ENCODE measurements at places on chromosomes 12 and 14.

DNA sequence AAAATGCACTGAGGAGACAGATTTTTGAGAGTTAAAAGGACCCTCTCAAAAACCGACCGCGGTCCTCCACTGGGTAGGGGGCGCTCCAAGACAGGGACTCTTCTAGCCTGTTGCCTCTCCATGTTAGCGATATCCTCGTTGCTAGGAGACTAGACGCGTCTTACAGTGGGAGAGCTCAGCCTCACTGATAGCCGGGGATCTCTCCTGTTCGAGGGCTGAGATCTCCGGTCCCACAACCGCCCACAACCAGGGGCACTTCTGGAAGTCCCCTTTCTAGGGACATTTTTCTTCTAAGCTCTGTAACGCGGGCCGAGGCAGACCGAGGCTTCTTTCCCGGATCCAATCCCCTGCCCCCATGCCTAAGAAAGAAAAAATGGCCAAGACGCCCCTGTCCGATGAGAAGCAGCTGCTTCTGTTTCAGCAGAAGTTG, 21.3 kb downstream of the FKBP11 start:
- peak; percentile 73 for DNase-seq

- no peak for DNase-seq
These were observed 50.2 kb upstream of the CCND2 start for GRCh38 chr12:4223273-4223845.

DNA sequence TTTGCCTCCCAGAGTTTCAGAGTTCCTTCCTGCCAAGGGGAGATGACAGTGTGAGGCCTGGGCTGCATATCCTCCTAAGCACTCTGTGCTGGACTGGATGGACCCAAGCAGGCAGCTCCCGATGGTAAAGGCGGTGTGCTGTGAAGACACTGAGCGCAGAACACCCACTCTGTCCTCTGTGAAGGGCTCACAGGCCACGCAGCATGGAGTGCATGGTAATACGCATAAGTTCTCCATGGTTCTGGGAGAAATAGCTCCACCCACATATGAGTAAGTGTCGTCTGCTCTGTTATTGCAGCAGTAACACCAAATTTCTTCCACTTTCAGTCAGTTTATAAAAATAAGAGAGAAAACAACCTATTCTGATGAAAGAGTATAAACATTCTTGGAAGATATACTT, 55.8 kb downstream of the TMEM30B start:
- no peak for DNase-seq

DNA sequence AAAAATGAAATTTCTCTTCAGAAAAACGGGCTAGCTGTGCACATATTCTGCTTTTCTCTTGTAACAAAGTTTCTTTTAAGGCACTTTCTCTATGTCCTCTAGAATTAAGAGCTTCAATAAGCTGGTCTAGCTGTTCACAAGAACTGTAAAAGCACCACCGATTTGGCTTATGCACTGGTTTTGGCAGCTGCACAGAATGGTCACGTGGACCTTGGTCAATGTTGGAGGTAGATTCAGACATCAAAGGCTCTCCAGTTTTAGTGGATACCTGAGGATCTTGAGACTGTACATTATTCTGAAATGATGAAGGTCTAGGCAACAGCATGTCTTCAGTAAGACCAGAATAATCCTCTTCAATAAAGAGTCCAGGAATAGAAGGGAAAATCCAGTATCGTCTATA, 61.5 kb upstream of the CFL2 start:
- DNase-seq = no peak

- no peak for DNase-seq
These were observed 131.1 kb upstream of the SLC38A2 start for GRCh38 chr12:46503637-46504175.

DNA sequence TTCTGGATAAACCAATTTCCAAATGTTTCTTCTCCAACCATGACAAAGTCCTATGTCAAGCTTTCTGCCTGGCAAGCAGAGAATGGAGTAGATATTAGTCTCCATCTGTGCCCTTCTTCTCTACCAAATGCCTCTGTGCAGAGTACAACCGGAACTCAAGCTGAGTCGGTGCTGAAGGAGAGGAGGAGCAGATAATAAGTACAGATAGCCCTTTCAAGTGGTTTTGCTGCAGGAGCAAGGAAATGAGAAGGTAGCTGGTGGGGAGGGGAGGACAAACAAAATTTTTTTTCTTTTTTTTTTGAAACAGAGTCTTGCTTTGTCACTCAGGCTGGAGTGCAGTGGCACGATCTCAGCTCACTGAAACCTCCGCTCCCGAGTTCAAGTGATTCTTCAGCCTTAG, 14.2 kb upstream of the HELB start:
- no peak for DNase-seq

GRCh38 chr14:71429902-71430301, 502.3 kb upstream of the RGS6 start:
- DNase-seq = no peak

- DNase-seq = no peak
These were observed 167.1 kb downstream of the TTC7B start for GRCh38 chr14:90649083-90649482.

DNA sequence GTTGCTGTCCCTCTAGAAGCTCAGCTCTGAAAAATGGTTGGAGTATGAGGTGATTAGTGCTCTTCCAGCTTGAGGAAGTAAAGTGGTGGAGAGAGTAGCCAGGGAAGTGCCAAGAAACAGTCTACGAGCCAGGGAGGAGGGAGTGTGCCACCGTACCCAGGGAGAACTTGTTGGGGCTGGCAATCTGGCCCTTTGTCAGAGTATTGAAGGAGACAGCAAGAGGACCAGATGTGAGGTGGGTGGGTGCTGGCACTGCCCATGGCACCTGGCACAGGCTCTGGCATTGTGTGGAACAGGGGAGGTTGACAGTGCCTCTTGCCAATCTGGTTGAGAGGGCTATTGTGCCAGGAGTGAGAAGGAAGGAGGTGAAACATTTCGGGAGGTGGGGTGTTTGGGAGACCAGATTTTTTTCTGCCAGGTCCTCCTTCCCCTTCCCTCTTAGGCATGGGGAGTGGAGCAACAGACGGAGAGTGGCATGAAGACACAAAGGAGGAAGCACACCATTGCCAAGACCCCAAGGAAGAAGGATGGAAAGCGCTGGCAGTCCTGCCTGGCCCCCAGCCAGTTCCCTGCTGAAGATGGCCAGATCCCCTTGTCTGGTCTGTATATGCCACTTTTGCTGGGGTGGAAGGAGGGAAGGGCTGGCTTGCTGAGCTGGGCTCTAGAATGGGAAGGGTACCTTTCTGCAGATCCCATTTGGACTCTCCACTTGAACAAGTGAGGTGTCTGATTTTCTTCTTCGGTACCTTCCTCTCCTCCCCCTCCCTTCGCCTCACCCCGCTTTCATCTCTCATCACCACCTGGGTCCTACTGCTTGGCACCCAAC, 37.5 kb downstream of the ZFHX2 start:
- no peak for DNase-seq

DNA sequence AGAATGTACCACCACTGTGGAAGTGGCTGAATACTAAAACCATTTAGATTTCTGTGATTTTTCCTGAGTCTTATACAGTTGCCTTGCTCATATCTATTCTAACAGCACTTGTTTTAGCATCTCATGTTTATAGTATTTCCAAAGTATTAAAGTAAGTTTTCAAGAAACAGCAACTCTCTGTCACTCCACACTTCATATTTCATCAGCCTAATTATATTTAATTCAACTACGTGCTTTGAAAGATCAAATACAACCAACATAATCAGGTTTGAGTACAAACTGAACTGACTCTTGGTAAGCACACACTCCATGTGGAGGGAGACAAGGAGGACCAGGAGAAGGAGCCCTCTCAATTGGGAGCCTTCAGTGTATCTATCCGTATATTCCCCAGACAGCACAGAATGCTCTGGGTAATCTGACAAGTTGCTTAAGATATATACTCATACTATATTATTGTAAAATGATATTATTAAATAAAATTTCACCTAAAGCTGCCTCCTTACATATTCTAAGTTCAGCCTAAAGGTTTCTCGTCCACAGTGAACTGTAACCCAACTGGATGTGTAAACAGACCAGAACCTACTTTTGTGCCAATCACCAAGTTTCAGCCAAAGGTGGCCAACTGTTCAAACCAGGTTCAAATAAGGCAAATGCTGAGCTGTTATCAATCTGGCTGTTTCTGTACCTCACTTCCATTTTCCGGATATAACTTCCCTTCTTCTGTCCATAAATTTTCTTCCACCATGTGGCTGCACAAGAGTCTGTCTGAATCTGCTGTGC, 105.0 kb upstream of the RASSF8 start:
- no peak for DNase-seq

All from stimulated activated CD4-positive, alpha-beta T cell treated with anti-CD3 and anti-CD28 coated beads, Interleukin-1b, Interleukin-23, amount 100 ng/mL, for 1 hour (primary cell).